ENCODE measurements at places on chromosomes 16 and 17. TPM values are rescaled to one million over a fixed set of nuclear protein-coding genes. Genes with fewer than 3 reads are reported as not detected.
A peak's percentile ranks its signal among the peaks of the same experiment; 100 is the strongest.

Gene MYH1
- total RNA-seq: not detected

DNA sequence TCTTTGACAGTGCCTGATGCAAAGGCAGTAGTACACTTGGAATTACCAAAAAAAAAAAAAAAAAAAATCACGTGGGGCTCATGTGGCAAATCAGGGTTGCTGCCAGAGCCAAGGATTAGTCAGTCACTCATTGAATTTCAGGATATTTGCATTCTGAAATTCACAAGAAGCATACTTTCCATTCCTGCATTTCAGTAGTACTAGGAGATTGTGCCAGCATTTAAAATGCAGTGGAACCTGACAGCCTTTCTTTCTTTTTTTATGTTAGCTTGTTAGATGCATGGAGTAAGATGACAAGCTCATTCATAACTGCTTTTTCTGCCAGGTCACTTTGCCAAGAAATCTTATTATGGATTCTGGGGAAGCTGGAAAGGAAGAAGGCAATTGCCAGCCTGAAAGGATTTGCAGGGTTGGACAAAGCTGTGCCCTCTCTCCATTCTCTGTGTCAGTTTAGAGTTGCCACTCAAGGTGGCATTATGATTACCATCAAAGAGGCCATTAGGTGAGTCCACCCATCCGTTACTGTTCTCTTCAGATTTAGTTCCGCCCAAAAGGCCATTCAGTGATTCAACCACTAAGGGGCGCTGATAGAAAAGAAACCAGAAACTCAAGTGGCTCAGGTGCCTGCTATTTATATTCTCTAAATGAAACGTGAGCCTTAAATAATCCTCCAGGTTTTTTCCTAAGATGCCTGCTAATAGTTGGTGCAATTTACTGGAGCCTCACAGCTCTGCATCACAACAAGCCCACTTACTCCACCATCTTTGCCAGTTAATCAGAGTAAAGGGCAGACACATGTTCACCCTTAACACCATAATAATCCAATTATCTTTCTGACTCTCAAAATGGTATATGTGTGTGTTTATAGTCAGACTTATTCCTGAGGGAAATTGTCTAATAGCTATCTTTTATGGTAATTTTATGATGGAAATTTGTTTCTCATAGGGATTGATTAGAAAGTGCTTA is 59.0 kb downstream of the TANGO6 start:
- DNase-seq: peak; percentile 62

DNA sequence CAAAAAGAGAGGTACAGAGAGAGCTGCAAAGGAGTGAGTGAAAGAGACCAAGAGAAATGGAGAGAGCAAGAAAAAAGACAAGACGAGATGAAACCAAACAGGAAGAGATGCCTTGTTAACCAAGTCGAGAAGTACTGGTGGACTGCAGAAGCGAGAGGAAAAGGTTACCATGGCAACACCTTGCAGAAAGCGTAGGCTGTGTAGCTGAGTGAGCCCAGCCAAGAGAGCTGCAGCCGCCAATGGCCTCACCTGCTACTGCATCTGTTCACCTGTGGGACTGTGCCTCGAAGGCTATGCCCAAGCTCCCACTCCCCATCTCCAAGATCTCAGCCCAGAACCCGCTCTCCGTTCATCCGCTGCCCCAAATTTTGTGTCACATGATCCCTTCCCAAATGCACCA is 161.3 kb downstream of the SLC39A11 start:
- no peak for DNase-seq

Gene OR1F1
- total RNA-seq: under 0.01 TPM

Gene MYH10
- 99.2 TPM for total RNA-seq

Gene ACSM2A
- not detected for total RNA-seq

DNA sequence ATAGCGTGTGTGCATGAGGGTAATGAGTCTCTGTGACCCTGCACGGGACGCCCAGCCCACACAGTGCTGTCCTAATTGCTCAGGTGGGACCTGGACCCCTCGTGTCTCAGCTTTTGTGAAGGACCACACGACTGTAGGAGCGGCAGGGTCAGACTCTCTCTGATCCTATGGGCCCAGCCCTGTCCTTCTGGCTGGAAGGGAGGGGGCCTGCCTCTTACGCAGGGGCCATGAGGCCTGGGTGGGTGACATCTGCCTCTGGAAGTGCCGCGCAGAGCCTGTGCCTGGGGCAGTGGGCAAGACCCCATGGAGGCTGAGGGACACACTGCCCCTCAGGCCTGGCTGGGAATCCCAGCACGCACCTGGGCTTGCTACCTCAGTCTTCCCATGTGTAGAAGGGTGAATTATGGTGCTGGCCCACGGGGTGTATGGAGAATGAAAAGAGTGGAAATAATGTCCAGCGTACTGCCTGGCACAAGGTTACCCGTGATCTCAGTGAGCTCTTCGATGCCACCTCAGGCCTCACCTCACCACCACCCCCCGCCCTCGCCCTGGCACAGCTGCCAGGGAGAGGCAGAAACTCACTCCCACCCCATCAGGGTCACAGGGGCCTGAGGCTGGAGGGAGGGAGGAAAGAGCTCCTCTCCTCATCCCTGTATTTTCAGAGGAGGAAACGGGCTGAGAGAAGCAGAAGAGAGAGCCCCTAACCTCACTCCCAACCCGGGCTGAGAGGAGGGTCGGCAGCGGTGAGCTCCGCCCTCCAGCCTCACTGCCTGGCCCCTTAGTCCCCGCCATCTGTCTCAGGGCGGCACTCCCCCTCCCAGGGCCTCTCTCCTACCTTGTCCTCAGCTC is 27.1 kb upstream of the DBNDD1 start:
- DNase-seq: no peak

DNA sequence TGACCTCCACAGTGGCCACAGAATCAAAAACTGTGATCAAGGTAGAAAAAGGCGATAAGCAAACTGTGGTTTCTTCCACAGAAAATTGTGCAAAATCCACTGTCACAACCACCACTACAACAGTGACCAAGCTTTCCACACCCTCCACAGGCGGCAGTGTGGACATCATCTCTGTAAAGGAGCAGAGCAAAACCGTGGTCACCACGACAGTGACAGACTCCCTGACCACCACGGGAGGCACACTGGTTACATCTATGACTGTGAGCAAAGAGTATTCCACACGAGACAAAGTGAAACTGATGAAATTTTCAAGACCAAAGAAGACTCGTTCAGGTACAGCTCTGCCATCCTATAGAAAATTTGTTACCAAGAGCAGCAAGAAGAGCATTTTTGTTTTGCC is 83.6 kb downstream of the C17orf58 start:
- no peak for DNase-seq

GRCh38 chr17:39659279-39660010 is 5.7 kb upstream of the TCAP start:
- DNase-seq: no peak

Gene HSD17B1
- 3.5 TPM for total RNA-seq

Data from fibroblast of villous mesenchyme (primary cell).